Right forelimb (tissue), 1 donor: ENCODE measurements at places on chromosomes 16 and 17.

DNA sequence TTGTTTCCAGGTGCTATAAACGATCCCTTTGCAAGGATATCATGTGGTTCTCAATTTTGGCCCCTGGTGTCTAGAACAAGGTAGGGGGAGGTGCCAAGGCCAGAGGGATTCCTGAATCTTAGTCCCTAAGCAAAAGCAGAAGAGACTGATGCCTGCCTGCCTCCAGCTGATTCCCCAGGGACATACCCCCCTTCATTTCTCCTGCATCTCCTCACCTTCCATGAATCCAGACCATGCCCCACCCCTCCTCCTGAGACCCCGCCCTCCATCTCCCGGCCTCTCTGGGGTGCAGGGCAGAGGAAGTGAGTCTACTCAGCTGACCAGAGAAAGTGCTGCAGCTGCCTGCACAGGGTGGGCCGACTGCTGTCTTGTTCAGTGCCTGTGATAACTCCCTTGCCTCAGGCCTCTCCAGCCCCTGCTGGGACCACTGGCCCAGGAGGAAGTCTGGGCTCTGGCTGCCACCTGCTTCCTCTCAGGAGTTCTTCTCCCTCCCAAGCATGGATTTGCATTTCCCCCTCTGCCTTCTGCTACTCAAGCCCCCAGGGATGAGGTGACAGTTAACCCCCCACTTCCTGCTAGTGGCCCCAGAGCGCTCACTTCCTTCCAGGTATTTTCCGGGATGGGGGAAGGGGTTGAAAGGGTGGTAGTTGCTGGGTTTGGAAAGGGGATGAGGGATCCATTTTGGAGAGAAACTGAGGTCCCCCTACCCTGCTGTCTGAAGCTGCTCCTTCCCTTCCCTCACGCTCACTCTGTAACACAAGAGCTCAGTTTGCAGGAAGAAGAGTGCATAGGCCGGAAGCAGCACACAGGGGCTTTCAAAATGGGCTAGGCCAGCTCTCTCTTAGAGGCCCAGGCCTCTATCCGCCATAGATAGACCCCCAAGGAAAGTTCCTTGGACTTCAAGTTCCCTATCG, 10.5 kb upstream of the TSPOAP1 start:
- DNase-seq, result no peak

- DNase-seq, result no peak
Measured at GRCh38 chr17:73007407-73007806, 85.1 kb downstream of the SLC39A11 start.

DNA sequence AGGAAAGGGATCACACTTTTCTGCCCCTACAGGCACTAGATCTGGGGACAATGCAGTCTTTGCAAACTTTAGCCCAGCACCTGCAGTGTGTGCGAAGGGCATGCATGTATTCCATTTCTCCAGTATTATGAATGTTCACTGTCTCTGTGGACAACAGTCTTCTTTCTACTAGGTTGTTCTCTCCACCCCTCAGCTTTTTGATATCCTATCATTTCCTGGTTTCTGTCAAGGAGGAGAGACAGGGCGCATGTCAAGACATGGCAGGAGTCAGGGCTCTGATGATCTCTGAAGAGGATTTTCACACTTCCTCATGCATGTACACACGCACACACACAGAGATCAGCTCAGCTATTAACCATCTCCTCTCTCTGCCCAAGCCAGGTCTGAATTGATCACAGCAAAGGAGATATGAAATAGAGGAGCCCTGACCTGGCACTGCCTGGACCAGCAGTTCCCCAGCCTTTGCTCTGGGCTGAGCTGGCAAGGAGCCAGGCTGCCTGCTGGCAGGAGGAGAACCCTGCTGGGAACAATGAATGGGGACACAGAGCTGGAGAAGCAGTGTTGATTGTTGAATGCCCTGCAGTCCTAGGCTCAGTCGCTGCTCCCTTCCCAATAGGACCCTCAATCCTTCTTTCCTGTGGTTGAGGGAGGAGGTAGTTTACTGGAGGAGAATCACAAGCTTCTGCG, 2.6 kb downstream of the GPR179 start:
- DNase-seq, result no peak

GRCh38 chr16:30481381-30481780, 8.8 kb downstream of the ITGAL start:
- no peak for DNase-seq

- DNase-seq, result no peak
Measured at GRCh38 chr16:54687043-54687899, 243.4 kb upstream of the IRX5 start.

DNA sequence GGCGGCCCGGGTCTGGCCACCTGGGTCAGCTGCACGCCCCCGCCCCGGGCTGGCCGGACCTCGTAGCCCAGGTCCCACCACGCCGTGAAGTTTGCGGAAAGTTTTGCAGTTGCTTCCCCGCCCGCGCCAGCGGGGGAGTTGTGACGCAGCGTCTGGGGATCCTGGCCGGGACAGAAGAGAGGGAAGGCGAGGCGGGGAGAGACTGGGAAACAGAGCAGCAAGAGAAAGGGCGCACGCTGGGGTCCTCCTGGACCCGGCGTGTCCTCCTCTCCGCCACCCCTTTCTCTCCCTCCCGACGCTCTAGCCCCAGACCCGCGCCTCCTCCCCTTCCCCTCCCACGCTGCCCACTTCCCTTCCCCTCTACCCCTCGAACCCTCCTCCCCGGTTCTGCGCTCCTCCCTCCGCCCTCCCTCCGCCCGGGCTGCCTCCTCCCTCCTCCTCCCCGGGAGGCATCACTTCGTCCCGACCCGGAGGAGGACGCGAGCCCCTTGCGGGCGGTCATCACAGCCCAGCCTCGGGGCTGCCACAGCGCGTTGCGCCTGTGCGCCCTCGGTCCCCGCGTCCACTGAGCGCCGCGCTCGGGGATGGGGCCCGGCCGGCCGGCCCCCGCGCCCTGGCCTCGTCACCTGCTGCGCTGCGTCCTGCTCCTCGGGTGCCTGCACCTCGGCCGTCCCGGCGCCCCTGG, at the start of gene MRC2:
MRC2 (plus strand) TSS at position 452 of the 685 bp plus-strand sequence; CDS start at position 585, 133 bp downstream.
- DNase-seq, result peak; percentile 90

- no peak for DNase-seq
Measured at GRCh38 chr16:84462296-84463210, 41.9 kb downstream of the MEAK7 start.

- DNase-seq, result no peak
Measured at GRCh38 chr16:81397879-81398520, 46.6 kb upstream of the CMIP start.

DNA sequence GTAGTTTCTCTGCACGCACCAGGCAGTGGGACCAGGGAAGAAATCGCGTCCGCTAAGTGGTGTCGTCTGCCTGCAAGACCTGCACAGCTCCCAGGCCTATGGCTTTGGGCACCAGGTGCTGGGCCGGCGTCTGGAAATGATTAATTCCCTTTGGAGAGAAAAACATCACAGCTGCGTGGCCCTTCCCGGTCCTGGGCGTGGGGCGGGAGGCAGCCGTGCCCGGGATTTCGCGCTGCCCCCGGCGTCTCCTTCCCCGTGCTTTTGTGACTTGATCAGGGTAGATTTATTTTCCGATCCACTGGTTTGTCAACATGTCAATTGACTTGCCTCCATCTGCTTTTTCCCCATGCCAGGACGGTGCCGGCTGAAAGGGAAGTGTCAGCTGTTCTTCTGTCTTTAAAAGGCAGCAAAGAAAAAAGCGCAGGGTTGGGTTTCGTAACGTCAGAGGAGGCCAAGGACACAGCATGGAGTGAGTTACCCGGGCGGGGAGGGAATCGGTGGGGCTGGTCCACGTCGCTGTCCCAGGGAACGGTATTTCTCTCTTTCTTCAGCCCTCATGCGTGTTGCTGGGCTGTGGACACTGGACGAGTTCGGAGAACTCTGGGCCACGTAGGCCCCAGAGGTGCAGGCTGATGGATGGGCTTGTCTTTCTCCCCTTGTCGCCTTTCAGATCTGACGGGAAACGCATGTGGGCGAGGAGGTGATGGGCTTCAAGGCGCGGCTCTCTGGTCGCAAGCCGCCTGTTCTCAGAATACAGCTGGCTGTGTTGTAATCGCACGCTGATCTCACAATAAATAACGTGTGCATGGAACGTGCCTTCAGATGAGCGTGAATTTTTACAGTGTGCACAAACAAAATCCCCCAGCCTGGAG, 188.1 kb upstream of the ZNF469 start:
- DNase-seq, result peak; percentile 74

DNA sequence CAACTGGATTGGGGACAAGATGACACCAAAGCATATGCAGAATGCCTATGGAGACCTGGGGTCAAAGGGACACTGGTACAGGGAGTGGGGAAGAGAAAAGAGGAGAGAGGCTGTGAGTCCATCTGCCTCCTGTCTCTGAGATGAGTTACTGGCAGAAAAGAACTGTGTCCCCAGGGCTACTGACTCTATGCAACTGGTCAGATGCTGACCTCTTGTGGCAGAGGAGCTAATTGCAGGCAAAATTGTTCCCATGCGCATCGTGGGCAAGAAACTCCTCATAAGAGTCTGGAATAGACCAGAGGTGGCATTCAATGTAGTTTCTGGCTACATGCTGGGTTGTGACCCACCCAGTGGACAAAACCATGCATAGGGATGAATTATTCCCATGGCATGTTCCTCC, 26.1 kb upstream of the MLKL start:
- DNase-seq, result no peak

GRCh38 chr16:52497067-52497816, 49.7 kb downstream of the TOX3 start:
- no peak for DNase-seq

- no peak for DNase-seq
Measured at GRCh38 chr17:79189305-79189704, 114.7 kb downstream of the ENGASE start.

DNA sequence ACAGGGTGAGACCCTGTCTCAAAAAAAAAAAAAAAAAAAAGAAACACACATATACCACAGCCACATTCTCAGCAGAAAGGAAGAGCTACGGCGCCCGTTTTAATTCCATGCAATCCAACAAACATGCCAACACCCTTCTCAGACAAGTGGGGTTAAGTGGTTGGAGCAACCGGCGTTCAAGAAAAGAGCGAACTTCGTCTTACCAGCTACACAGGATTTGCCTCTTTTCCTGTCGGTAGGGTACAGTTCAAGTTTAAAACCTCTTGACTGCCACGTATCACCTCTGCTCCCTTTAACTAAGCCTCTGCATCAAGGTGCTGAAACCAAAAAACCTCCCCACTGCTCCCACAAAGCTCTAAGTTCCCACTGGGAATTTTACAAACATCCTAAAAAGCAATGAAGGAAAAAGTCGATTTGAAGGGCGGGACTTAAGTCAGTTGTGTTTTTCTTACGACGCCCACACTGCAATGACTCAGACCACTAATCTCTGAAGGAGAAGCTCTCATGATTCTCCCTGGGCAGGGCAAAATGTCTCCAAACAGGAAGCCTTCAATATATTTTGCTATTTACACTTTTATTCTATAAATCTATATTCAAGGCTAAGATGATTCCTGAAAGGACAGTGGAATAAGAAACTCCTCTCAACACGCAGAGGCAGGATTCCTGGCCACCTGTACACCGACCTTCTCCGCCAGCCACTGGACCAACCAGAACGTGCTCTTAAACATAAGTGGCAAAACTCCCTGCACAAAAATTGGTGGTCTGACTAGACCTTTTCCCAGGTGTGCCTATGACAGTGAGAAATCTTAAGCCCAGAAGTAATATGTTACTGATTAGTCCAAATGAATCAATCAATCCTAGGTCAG, 18.8 kb downstream of the SRP68 start:
- DNase-seq, result no peak

GRCh38 chr17:33653399-33653788, 360.3 kb upstream of the ASIC2 start:
- DNase-seq, result no peak

- DNase-seq, result no peak
Measured at GRCh38 chr17:59643159-59644140, 23.8 kb downstream of the CLTC start.

DNA sequence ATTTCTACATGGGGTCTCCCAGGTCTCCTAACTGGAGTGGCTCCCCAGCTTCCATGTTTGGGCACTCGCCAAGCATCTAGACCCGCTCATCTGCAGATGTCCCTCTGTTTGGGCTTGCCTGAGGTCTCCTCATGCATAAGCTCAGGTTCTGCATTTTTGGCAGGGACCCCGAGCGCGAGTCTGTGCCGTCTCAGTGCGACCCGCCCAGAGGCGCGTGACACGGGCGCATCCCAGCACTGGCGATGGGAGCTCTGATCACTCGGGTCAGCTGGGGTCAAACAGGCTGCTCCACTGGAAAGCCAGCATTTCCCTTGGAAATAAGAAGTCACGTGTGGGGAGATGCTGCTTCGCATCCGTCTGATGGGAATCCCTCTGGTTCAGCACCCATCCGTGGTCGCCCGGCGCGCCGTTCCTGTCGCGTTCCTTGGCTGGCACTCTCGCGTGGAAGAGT, 56.9 kb upstream of the FASN start:
- no peak for DNase-seq

- no peak for DNase-seq
Measured at GRCh38 chr17:80005360-80006338, 30.0 kb downstream of the TBC1D16 start.

- no peak for DNase-seq
Measured at GRCh38 chr16:89569506-89570341, 5.8 kb upstream of the CPNE7 start.

- no peak for DNase-seq
Measured at GRCh38 chr17:37702598-37702997, 42.3 kb downstream of the HNF1B start.

DNA sequence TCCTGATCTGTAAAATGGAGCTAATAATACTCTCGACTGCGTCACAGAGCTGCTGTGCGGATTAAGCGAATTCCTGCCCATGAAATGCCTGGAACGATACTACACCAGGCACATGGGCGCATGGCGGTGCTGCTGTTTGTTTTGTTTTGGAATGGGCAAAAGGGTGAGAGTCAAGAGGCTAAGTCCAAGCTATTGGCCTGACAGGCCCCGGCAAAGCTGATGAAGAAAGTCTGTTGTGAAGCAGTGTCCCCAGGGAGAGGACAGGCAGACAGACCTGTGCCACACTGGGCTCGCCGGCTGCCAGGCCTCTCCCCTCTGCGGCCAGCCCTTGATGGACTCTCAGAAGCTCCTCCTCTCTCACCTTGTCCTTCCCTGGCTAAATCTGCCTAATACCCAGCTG, 31.3 kb upstream of the RASD1 start:
- DNase-seq, result no peak

DNA sequence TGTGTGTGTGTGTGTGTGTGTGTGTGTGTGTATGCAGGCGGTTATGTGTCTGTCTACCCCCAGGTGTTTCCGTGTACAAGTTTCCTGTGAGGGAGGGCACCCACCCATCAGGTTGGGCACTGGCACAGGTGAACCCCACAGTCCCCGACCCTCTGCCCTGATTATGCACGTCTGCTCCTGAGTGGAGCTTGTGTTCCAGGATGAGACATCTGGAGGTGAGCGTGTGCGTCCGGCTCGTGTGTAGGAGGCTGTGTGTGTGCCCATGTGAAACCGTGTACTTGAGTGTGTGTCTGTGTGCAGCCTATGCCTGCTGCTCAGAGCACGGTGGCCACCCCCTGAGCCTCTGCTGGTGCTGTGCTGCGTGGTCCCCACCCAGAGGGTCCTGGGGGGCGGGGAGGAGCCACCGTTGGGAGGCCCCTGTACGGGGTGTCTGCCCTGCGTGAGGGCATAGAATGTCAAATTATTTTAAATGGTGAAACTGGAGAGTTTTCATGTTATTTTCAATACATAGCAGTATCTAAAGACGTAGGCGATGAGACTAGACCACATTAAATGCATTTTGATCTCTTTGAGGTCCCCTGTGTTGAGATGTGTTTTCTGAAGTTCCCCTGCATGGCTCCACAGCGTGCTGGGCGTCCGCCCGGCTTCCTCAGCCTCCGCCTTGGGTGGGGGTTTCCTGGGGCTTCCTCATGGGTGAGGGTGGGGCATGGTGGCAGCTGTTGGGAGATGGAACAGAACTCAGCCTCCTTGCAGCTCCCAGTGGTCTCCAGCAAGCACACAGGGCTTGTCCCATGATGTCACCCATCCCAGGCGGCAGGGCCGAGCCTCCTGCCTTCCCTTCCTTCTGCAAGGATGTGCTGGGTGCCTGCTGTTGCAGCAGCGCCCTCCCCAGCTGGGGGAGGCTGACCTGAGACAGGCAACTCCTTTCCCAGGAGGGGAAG, 43.4 kb downstream of the KCNJ12 start:
- peak; percentile 41 for DNase-seq
